ENCODE measurements at places on chromosomes 2 and 18.

DNA sequence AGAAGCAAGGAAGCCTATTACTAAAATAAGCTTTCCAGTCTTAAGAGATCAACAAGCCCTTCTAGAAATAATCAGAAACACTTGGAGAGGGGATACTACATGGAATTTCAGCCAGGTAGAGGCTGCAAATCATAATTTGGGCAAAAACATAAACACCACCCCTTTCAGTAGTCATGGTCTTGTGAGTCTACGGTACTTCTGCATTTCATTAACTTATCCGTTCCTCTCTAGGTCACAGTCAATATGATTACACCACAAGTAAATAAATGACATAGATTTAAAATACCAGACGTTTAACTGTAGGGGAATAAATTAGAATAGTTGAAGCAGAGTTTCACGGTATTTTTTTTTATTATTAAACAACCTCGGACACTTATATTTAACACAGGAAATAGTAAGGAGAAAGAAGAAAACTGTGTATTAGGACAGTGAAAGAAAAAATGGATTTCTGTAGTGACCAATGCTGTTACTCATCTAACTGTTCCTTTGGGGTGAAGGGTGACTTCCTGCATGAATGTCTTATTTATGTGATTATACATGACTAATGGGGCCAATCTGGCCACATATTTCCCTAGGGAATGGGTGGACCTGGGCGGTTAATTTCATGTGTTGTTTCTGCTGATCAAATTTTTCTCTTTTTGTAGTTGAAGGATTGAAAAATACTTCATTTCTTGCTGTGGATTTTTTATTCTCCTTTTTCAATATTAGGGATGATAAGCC, 456.6 kb upstream of the UBE2E3 start:
- DNase-seq = no peak

GRCh38 chr2:197674591-197674990, 796 bp downstream of the RFTN2 start:
- no peak for DNase-seq

DNA sequence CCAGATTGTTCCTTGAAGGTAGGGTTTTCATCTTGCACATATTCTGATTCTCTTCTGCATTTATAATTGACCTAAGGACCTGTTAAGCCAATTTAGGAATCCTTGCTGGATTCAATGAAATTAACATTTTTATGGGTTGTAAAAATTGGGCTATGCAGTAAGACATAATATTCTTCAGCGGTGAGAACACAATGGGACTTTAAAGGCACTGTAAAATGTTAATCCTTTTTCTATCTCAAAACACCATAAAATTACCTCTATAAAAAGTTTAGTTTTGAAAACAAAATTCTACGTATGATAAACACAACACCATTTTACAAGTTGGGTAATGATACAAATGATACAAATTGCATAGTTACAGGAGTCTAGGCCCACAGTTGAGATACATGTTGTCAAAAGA, 169.2 kb upstream of the DTNA start:
- no peak for DNase-seq

DNA sequence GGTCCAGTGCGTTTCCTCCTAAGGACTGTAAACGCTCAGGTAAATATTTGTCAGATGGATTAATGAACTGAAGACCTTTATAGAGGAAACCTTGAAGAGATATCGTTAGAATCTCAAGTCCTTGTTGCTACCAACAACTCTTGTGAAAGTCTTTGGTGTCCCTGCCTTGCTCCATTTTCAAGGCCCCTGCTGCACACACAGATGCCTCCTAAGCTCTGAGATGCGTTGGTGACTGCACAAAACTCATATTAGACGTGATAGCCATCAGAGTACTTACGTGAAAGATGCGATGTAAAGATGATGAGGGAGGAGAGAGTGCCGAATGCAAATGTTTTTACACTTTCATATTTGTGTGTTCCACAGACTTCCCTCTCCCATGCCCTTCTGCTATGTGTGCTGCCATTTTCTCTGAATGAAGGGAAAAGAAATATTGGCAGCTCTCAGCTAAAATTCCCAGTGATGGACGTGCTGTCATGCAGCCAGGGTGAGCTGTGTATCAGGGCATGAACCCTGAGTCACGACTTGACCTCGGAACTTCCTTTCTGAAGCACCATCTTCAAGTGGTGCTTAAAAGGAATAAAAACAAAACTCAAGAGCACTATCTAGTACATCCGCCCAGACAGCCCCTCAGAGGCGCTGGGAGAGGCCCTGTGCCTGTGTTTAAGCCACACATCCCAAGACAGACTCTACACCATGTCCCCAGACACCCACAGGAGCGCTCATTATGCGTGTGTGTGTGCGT, 117.4 kb downstream of the FAM210A start:
- DNase-seq = peak; percentile 24

- DNase-seq = no peak
Observed at GRCh38 chr2:57987835-57988573, 58.6 kb upstream of the VRK2 start.

DNA sequence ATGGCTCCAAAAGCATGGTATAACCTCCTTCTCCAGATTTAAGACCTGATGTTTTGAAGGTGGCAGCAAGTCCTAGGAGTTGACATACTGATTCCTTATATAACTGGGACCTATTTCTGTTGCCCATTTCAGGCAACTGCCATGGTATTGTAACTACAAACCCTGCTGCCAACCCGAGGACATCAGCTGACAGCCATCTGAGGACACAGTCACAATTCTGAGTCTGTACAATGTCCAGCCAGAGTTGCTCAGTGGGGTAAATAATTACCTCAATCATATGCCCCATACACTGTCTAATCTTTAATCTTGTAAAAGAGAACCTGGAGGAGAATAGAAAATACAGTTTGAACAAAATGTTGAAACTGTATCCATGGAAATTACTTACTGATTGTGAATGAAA, 8.7 kb upstream of the GAREM2 start:
- DNase-seq = no peak

GRCh38 chr2:121577381-121577780, 46.7 kb downstream of the RNU4ATAC start:
- no peak for DNase-seq

GRCh38 chr18:23212161-23212560, 76.9 kb downstream of the CABLES1 start:
- no peak for DNase-seq

- DNase-seq = no peak
Observed at GRCh38 chr2:47535996-47536395, 133.0 kb downstream of the MSH2 start.

GRCh38 chr2:211516537-211516936, 960.1 kb downstream of the CPS1 start:
- no peak for DNase-seq

DNA sequence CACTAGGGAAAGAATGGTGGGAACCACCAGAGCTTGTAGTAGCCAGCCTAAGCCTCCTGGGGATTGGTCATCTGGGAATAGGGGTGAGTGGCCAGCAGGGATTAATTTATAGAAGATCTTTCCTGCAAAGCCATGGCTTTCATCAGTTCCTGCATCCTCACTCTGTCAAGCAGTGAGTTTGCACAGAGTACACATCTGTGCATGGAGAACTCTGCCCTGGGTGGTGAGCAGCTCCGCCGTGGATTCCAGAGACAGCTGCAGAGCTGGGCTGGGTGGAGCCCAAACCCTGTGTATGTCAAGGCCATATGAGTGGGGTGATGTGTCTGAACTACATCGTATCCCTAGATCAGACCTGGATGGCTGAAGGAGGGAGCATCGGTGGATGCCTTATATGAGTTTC, 182.2 kb downstream of the GLI2 start:
- DNase-seq = no peak

DNA sequence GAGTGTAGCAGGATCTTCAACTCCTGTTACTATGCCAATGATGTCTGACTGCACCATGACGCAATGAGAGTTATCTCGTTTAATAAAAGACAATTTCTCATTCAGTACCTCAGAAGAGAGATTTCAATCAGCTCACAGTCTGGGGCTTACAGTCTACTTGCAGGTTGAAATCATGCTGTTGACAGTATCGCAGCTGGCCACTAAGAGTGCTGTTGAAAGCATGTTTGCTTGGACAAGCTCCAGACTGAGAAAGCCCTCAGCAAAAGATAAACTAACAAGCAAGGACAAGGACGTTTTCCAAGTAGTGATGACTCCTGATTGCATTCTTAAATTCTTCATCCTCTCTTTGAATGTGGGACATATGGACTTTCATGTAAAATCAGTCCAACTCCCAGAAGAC, 145.2 kb upstream of the SYT4 start:
- peak; percentile 2 for DNase-seq

- DNase-seq = no peak
Observed at GRCh38 chr2:232609607-232610006, 23.8 kb upstream of the EFHD1 start.

- DNase-seq = no peak
Observed at GRCh38 chr2:174607989-174608865, 10.6 kb upstream of the WIPF1 start.
